ENCODE measurements at places on chromosomes 5 and 9.

DNA sequence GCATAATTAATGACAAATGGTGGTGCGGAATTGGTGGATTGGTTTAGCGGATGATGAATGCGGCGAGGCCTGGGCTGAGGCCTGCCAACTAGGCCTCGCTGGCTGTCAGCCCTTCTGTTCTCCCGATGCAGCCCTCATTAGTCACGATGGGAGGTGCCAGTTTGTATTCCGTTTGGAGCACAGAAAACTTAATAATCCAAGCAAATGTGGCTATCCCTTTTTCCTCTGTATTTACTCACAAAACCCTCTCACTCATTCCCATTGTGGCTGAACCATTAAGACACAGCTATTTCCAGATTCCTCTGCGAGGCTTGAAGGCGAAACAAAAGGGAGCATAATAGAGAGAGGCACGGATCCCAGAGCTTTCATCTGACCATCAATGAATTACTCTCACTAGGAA lies 114.3 kb downstream of the MVB12B start:
- no peak for DNase-seq

- DNase-seq: no peak
Observed at GRCh38 chr5:4549351-4549750, 590.8 kb upstream of the ADAMTS16 start.

GRCh38 chr5:126987271-126987899 lies 43.0 kb downstream of the MARCHF3 start:
- DNase-seq: no peak

DNA sequence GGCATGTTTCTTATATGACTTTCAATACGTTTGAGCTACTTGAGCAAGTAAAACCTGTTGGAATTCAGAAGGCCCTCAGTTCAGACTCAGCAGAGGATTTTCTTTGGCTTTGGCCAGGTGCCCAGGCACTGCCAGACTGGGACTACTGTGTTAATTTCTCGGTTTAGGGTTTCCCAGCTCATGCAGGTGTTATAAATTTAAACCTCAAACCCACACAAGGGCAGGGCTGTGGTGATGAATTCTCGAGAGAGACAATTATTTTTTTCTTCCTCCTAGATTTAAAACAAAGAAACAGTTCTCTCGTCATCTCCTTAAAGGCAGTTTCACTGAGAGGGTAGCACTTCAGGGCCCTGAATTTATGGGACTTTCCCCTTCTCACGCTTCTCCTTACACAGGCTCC lies 406.0 kb upstream of the PIK3R1 start:
- DNase-seq: no peak

DNA sequence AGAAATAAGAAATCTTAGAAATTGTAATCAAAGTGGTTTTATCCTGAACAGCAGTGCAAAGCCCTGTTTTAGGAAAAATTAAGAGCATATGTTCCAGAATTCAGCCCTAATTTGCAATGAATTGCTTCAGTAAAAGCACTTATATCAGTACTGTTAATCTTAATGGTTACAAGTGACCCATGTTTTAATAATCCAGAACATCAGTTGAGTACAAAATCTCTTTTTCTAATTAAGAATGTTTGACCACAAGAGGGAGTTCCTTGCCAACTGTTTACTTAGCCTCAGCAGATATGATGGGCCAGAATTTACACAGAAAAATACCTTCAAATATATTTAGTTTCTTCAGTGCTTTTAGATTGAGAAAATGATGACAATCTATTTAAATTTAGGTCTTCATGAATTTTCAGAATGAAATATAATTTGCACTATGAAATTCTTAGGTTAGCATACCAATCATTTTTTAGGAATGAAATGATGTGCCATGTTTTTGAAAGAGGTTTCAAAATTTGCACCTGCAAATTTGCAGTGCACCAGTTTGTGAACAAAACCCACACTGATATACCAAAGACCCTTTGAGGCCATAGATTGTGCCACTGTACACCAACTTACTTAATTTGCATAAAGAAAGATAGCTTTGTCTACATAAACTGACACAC lies 926.3 kb upstream of the ARRDC3 start:
- DNase-seq: no peak

- DNase-seq: no peak
Observed at GRCh38 chr9:99986642-99987041, 80.2 kb downstream of the STX17 start.

DNA sequence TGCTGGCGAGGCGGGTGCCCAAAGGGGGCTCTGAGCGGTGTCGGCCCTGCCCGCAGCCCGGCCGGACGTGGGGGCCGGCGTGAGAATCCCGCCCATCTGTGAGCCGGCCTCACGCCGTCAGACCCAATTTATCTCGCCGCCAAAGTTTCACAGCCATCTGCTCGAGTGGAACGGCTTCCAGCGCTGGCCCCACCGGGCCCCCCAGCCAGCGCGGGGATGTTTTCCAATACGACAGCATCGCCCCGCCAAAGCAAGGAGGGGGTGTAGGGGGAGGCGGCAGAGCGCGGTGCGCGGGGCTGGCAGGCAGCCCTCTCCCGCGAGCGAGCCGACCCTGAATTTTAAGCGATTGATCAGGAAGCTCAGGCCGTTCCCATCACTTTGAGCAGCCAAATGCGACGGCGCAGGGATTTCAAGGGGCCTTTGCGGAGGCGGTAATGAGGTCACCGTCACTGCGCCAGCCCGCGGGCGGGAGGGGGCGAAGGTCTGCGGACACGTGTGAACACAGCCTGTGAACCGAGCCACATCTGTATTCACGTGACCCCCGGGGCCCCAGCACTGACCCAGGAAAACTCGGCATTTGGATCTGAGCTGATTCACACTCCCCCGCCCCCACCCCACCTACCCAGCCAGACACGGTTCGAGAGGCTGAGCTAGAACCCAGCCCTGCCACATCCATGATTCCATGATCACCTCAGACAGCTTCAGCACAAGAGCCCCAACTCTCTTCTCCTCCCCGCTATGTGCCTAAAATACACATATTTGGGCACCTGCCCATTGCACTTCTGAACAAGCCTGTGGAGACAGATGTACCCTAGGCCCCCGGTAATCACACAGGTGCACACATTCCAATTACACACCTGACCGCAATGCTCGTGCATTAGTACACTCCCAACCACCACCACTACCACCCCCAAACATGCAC lies 47.8 kb upstream of the PSD2 start:
- DNase-seq: peak; percentile 16

- DNase-seq: no peak
Observed at GRCh38 chr5:149379177-149379761, at the start of gene IL17B. IL17B (minus strand) TSS chr5:149379292; CDS start chr5:149379225, 67 bp downstream.

- DNase-seq: no peak
Observed at GRCh38 chr9:76374783-76375559, 19.3 kb downstream of the RFK start.

GRCh38 chr5:140565024-140565779 lies 574 bp downstream of the SLC35A4 start:
- DNase-seq: no peak

- no peak for DNase-seq
Observed at GRCh38 chr5:2110934-2111462, 228.3 kb upstream of the IRX4 start.

DNA sequence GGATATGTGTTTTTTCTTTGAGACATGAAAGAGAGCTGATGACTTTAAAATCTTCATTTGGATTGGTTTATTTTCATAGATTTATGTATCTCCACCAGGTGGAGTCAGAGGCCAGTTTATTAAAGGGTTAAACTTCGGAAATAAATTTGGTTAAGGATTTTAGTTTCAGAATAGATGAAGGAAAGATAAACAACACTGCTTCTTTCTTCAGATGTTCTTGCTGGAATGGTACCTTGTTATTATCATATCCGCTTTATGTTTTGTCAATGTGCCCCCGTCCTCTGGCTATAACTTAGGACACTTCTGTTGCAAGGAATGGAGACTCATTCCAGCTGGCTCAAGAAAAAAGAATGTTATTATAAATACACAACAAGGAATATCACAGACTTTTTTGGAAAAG lies 81.2 kb downstream of the ALDH1A1 start:
- DNase-seq: no peak

DNA sequence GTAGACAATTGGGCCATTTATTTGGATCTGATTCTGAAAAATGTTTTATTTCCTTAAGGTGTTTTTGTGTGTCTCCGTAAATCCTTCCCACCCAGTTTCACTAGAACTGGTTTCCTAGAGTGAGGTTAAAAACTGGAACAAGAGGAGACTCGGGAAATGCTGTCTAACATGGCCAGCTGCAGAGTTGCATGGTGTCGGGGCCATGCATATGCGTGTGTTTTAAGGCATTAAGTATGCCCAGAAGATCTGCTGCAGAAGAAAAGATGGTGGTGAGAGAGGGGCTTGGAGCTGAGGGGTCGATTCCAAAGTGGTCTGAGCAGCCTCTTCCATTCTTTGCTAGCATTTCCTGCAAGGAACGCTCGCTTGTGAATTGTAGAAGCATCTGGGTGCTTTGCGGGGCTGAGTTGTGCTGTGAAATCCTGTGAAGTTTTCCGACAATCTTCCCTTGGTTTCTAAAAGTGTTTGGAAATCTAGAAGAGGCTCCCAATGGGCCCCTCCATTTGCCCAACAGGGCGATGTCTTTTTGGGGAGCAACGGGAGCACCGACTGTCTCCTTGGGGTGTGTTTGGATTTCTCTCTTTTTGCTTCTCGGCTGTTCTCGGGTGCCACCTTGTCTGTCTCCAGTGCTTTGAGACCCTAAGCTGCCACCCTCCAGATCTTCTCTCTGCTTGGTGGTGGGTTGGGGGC lies 113.8 kb downstream of the COL5A1 start:
- DNase-seq: no peak

DNA sequence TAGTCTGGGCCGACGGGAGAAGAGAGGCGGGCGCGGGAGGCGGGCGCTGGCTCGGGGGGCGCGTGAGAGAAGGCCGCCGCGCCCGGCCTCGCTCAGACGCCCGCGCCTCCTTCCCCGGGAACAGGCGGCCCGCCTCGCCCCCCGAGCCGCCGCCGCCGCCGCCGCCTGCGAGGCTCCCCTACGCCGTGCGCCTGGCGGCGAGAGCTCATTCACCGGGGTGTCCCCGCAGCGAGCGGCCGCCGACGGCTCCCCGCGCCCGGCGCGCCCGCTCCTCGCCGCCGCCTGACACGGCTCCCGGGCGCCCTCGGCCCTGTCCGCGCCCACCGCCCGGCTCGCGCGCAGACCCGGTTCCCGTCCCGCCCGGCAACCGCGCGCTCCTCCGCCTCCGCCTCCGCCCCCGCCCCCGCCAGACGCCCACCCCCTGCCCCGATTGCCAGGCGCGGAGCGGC lies at the start of gene GNAQ:
TSS of gene GNAQ (minus strand) at position 368 of the 449 bp plus-strand sequence. CDS start 576 bp downstream, outside the sequence.
- DNase-seq: no peak

- DNase-seq: no peak
Observed at GRCh38 chr9:78543353-78543752, 246.4 kb downstream of the PSAT1 start.

GRCh38 chr5:124957063-124957462 lies 210.6 kb upstream of the ZNF608 start:
- no peak for DNase-seq

DNA sequence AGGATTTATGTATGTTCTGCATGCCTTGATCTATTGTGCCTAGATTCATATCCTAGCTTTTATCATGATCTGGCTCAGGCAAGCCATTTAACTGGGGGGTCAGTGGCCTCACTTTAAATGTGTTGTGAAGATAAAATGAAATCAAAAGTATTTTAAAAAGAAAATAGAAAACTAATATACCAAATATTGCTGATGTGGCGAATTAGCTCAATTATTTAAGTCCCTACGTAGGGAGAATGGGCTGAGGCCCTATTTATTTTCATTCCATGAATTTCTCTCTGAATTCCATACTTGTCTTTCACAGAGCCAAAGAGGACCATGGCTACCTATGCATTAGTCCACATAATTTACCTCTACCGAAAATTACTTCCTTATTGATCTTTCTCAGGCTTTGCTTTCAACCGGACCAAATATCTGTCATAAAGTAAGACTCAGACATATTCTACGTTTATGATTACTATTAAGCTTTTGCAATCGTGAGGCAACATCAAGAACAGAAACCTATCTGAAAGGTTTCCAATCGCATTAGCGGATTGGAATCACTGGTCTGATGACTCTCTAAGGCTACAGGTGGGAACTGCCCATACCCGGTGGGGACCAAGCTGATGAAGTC lies 1.7 kb downstream of the MBLAC2 start:
- DNase-seq: no peak

- no peak for DNase-seq
Observed at GRCh38 chr9:26801772-26802171, 90.8 kb downstream of the CAAP1 start.

GRCh38 chr9:133127340-133127981 lies 6.4 kb upstream of the RALGDS start:
- peak; percentile 45 for DNase-seq

GRCh38 chr5:177509991-177510566 lies 453 bp upstream of the DOK3 start:
- no peak for DNase-seq

- no peak for DNase-seq
Observed at GRCh38 chr9:129125478-129125877, 14.3 kb downstream of the PTPA start.

DNA sequence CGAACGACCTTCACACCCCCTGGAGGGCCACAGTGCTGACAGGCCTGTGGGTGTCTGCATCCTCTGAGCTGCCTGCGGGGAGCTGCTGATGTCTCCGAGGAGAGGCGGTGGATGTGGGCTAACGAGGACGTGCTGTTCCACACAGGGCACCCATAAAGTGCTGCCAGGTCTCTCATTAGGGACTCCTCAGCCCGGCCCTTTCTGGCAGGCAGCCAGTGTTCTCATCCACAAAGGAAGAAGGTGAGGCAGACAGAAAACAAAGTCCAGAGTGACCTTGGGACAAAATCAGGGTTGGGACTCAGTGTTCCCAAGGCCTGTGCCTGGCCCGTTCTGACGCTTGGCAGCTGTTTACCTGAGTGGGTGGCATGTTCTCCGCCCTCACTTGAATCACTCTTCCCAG lies 29.3 kb downstream of the CARTPT start:
- DNase-seq: no peak

GRCh38 chr5:11164531-11165294 lies 403.7 kb upstream of the DAP start:
- no peak for DNase-seq

DNA sequence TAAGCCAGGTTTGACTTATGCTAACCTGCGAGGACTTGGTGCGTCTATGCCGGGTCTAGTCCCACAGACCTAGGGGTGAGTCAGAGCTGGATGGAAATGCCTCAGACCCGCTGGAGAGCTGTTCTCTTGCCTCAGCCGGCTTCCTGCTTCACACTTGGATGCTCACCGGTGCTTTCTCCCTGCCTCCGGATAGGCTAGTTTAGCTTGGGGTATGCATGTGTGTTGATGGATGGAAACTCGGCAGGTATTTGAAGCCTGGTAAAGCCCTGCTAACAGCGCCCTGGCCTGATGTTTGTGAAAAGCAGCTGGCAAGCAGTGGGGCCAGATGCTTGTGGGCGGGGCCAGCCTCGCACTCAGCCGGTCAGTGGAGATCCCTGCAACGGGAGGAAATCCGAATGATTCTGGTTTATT lies 29.3 kb downstream of the PRRC2B start:
- no peak for DNase-seq

- no peak for DNase-seq
Observed at GRCh38 chr9:34510497-34511468, 12.0 kb downstream of the ENHO start.

Data from T-helper 1 cell (primary cell).